Naive thymus-derived CD4-positive, alpha-beta T cell (primary cell): ENCODE measurements at places on chromosomes 1 and 21. TPM values are rescaled to one million over a fixed set of nuclear protein-coding genes. Genes with fewer than 3 reads are reported as not detected.

DNA sequence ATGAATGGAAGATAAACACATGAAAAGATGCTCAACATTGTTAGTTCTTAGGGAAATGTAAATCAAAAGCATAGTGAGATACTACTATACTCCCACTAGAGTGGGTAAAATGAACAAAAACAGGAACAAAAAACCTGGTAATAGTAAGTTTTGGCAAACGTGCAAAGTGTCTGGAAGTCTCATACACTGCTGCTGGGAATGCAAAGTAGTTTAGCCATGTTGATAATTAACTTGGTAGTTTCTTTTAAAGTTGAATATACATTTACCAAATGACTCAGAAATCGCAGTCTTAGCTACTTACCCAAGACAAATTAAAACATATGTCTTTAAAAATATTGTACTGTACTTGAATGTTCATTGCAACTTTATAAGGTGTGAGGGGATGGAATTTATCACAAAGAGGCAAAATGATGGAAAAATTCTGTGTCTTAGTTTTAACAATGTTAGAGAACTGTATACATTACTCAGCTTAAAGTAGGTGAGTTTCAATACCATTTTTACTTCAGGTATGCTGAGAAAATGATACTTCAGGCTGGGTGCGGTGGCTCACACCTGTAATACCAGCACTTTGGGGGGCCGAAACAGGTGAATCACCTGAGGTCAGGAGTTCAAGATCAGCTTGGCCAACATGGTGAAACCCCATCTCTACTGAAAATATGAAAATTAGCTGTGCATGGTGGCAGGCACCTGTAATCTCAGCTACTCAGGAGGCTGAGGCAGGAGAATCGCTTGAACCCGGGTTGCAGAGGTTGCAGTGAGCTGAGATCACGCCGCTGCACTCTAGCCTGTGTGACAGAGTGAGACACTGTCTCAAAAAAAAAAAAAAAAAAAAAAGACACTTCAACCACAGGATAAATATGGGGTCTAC, 102.3 kb downstream of the PDE4B start:
- no peak overlapping the region for H3K27ac ChIP-seq
- no peaks in the 10 kb centered on the region for H3K4me1 ChIP-seq
- H3K36me3 ChIP-seq = no peaks in the 10 kb centered on the region
- no peak for DNase-seq

DNA sequence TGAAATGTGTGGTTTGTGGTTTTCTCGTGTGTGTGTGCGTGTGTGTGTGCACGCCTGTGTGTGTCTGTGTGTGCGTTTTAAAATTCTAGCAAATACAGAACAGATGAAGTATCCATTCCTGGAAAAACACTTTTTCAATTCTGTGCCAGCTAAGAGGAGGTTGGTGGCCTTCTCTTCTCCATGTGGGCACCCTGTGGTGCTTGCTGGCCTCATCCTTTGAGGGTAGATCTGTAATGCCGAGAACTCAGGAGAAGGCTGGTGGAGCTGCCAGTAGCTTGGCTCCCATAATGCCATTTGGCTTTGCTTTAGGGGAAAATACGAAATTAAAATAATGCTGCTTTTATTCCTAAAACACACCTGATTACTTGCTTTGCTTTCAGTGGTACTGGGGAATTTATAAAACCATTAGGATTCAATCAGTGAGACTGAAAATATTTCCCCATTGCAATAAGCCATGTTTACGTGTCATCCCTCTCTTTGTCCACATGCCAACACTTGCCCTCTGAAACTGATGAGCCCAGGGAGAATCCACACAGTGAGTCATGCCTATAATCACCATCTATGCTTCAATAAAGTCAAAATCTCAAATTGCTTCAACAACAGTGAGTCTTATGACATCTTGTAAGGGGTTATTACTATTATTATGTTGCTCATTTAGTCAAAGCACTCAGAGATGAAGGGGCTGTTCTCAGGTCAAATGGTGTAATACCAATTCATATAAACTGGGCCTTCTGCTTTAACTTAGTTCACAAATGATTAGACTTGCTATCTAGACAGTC, 39.2 kb downstream of the ABCA4 start:
- no peak overlapping the region for H3K27ac ChIP-seq
- no peaks in the 10 kb centered on the region for H3K4me1 ChIP-seq
- H3K4me3 ChIP-seq = no peak overlapping the region

Gene CAPN8
- polyA plus RNA-seq = not detected

GRCh38 chr1:96206451-96206850, 515.1 kb upstream of the PTBP2 start:
- H3K4me3 ChIP-seq = no peak overlapping the region
- no peaks in the 10 kb centered on the region for H3K27me3 ChIP-seq
- H3K4me1 ChIP-seq = no peaks in the 10 kb centered on the region
- H3K36me3 ChIP-seq = no peaks in the 10 kb centered on the region

Gene SERPINC1
- 0.25 TPM for polyA plus RNA-seq
